AML-193 (cell line): ENCODE measurements at places on chromosomes 5 and 9.

DNA sequence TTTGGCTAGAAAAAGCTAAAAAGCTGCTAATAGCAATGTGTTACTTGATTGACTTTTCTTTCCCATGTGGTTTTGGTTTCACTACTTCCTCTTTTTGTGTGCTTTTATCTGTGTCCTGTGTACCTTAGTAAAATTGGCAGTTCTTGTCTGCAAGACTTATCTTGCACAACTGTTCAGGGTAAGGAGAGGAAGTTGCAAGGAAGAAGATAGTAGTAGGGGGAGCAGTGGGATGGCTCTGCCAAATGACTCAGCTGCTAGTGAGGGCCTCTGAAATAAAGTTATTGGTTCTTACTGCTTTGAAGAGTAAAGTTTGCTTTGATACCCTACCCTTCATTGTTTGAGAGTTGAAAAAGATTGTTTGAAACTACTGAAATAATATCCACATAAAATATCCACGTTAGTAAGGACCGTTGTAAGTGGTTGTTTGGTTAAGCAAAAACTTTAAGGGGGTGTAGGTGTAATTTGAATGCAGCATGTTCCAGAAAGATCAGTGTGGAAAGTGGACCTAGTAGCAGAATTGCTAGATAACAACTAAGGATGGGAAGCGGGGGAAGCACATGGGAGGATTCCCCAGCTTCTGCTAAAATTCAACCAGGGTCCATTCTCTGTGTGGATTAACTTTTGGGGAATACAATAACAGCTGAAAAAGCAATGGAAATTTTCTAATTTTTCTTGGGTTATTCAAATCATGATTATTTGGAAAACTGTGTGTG is 123.5 kb downstream of the SCAMP1 start:
- DNase-seq = peak; percentile 98

DNA sequence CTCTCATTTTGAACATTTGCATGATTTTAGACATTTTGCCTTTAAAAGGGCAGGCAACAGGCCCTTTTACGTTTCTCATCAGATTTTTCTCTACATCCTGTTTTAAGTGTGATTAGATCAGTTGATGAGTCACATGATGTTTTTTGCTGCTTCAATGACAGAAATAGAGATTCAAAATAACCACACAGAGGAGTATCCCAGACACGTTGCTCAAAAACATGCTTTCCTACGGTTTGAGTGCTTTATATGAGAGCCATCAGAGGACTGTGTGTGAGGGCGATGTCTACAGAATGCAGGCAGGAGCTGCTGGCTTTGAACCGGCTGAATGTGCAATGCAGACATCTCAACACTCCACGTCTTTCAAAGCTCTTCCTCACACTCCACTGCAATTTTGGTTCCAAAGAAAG is 42.1 kb downstream of the OTULIN start:
- no peak for DNase-seq

GRCh38 chr5:55108661-55109060 is 6.2 kb downstream of the GZMA start:
- no peak for DNase-seq

DNA sequence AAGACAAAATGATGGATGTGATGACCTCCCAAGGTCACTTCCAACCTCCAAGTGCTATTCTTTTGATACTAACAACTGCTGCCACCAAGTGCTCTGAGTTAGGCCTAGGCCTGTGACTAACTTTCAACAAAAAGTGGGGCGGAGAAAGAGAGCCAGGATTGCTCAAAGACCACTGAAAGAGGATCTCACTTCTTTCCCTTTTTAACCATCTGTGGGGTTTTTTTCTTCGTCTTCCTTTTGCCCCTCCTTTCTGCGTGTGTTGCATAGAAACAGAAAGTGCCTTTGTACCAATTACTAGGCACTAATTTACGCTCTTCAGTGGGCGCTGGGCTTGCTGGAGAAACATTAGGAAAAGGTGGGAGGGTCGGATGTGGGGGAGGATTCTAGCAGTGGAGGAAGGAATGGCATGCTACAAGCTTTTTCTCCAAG is 8.0 kb downstream of the KLF9 start:
- DNase-seq = no peak

- DNase-seq = no peak
These were observed 145.4 kb downstream of the TRPM6 start for GRCh38 chr9:74742191-74742790.
